ENCODE measurements at places on chromosomes 2 and 18. TPM values are rescaled to one million over a fixed set of nuclear protein-coding genes. Genes with fewer than 3 reads are reported as not detected.

GRCh38 chr2:39470580-39470979 lies 33.5 kb upstream of the MAP4K3 start:
- no peak overlapping the region for H3K27ac ChIP-seq
- DNase-seq = no peak
- H3K36me3 ChIP-seq = peaks cover 2% of the 10 kb centered on the region
- H3K27me3 ChIP-seq = no peaks in the 10 kb centered on the region

DNA sequence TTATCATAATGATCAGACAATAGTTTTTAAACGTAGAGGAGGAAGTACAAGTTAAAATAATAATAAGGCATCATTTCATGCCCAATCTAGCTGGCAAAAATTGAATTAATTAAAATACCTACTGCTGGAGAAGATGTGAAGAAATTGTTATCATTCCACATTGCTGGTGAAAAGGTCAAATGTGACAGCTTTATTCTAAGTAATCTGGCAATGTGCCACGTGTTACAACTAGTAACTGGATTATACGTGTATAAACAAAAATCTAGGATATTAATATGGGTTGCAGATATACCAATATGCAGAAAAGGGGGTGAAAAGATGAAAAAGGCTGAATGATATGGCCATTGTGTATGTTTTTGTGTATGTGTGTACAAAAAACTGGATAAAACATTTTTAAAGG lies 32.4 kb downstream of the SMAD2 start:
- H3K36me3 ChIP-seq = peaks cover 17% of the 10 kb centered on the region
- no peaks in the 10 kb centered on the region for H3K27me3 ChIP-seq
- H3K4me3 ChIP-seq = no peak overlapping the region
- peaks cover 63% of the 10 kb centered on the region for H3K4me1 ChIP-seq
- DNase-seq = no peak
- peak overlapping the region; percentile 59 for H3K27ac ChIP-seq

DNA sequence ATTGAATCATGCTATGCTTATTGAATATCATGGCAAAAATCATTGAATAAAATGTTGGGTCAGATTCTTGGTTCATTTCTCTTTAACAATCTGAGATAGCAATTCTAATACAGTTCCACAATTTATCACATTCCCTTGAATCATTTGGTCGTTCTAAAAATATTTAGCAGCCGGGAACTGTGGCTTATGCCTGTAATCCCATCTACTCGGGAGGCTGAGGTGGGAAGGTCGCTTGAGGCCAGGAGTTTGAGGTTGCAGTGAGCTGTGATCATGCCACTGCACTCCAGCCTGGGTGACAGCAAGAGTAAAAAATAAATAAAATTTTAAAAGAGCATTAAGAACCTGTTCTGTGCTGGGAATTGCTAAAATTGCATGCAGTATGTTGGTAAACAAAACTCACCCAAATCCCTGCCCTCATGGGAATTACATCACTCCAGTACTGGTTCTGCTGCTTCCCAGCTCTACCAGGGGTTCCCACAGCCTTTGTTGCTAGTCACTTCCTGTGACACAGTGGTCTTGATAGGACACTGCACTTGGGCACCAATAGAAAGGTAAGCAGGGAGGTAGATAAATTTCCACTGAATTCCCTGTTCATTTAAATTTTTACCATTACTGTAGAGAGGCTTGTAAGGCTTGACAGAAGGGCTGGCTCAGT lies 200.4 kb downstream of the CTNNA2 start:
- H3K27me3 ChIP-seq = no peaks in the 10 kb centered on the region
- H3K27ac ChIP-seq = no peak overlapping the region
- DNase-seq = no peak
- H3K4me1 ChIP-seq = no peaks in the 10 kb centered on the region
- H3K4me3 ChIP-seq = no peak overlapping the region

DNA sequence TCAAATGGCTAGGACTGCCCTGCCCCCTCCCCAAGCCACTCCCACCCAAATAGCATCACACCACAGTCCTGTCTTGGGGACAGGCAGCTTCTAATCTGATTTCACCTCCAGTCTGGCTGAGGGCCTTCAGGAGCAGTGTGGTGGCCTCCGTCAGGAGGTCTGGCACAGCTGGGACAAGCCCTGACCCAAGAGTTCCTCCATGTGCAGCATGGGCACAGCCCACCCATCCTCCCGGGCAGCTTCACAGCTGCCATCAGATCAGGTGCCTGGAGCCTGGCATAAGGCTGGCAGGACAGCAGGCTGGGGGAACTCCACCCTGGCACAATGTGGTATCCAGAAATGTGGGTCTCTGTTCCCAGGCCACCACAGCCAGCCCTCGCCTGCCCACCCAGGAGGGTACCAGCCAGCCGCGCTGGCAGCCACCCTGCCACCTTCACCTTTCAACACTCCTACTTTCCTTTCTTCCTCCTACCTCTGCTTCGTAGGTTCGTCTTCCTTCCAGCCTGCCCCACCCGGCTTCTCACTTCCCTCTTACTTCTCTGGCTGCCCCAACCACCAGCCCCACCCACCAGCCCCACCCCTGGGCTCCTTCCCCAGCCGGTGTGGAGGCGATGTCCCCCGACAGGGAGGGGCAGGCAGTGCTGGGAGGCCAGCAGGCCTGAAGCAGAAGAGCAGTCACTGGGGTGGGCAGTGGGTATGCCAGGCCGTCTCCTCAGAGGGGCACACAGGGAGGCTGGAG lies at the start of gene CAPG:
CAPG (minus strand) TSS at position 522 of the 739 bp plus-strand sequence. CDS start 8,221 bp downstream, outside the sequence.
- peaks cover 2% of the 10 kb centered on the region for H3K36me3 ChIP-seq
- DNase-seq = no peak
- H3K27ac ChIP-seq = peak within 1 kb of the TSS; percentile 91
- peak within 1 kb of the TSS; percentile 94 for H3K4me3 ChIP-seq
- peaks cover 43% of the 10 kb centered on the region for H3K4me1 ChIP-seq

GRCh38 chr2:204840504-204840903 lies 295.2 kb downstream of the PARD3B start:
- no peak overlapping the region for H3K4me3 ChIP-seq
- H3K27me3 ChIP-seq = peaks cover 4% of the 10 kb centered on the region
- H3K36me3 ChIP-seq = no peaks in the 10 kb centered on the region

DNA sequence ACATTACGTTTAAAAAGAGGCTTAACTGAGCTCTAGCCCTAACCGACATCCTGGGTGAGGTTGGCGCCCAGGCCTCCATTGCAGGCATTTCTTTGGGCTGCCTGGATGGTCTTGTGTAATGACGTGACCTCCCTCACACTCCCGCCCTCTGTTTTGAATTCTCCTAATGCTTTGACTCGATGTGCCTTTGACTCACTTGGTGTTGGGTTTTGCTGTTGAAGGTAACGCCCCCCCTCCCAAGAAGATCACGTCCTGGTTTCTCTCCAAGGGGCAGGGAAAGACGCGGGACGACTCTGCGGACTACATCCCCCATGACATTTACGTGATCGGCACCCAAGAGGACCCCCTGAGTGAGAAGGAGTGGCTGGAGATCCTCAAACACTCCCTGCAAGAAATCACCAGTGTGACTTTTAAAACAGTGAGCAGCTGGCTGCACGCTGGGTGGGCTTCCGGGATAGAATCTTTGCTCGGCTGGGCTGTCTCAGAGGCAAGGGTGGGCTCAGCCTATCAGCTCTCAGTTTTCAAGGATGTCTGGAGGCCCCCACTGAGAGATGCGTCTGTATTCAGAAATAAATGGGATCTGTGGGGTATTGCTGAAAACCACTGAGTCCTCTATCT lies 87.9 kb upstream of the ATG16L1 start:
- H3K36me3 ChIP-seq = peaks cover 2% of the 10 kb centered on the region
- H3K4me3 ChIP-seq = no peak overlapping the region
- no peaks in the 10 kb centered on the region for H3K27me3 ChIP-seq
- H3K4me1 ChIP-seq = peaks cover 13% of the 10 kb centered on the region
- H3K27ac ChIP-seq = no peak overlapping the region
- no peak for DNase-seq

DNA sequence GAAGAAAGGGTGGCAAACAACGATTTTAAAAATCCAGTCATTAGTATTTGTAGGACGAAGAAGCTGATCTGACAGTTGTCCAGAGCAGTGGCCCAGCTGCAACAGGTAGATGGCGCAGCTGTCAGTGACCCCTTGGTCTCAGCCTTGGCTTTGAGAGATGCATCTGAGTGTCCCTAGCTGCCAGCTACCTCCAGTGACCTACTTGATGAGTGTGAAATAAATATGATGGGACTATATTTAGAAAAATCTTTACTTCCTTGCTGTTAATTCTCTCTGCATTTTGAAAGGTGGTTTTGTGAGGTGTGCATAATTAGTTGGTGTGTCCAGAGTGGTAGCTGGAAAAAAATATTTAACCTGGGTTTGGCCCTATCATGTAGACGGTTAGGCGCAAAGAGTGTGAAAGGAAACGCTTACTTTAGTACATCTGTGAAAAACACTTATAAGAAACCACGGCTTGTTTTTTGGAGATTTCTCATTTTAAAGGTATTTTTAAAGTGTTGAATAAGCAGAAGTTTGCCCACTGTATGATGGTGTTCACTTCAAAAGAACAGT lies 963 bp downstream of the INPP1 start:
- peak overlapping the region; percentile 88 for H3K27ac ChIP-seq
- H3K4me3 ChIP-seq = peak overlapping the region; percentile 90
- H3K27me3 ChIP-seq = no peaks in the 10 kb centered on the region
- no peak for DNase-seq
- peaks cover 11% of the 10 kb centered on the region for H3K4me1 ChIP-seq

DNA sequence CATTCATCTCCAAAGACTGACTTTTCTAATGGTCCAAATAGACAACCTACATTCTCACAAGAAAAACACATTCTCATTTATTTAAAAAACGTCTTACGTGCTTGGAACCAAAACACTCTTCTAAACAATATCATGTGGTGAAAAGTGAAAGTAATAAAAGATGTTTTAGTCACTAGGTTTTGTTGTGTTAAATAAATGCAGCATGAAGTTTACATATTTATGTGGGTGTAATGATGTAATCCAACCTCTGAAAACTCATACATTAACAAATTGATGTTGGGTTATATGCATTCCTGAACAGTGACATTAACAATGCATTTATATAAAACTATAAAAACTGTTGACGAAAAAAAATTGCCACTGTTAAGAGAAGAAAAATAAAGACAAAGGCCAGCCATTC lies 55.1 kb upstream of the ACVR2A start:
- no peaks in the 10 kb centered on the region for H3K36me3 ChIP-seq
- no peaks in the 10 kb centered on the region for H3K4me1 ChIP-seq
- H3K27ac ChIP-seq = no peak overlapping the region
- no peak for DNase-seq

DNA sequence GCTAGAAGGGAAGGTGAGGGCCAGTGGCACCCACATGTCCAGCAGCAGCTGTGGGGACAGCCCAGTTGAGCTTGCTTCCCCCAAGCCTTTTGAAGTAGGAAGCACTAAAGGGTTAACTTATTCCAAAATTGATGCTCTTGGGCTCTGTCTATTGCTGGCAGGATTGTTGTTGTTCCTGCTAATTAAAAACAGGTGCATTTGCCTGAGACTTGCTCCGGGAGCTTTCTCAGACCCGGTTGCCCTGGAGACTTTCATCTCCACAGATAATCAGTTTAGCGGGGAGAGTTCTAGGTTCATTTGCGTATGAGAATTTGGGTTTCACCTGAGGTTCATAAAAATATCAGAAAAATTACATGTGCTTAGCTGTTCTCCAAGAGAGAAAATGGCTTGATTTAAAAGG lies 277.3 kb downstream of the LRATD1 start:
- DNase-seq = no peak
- H3K27me3 ChIP-seq = peaks cover 16% of the 10 kb centered on the region
- peaks cover 3% of the 10 kb centered on the region for H3K4me1 ChIP-seq

- no peak overlapping the region for H3K27ac ChIP-seq
- H3K36me3 ChIP-seq = no peaks in the 10 kb centered on the region
- H3K4me1 ChIP-seq = no peaks in the 10 kb centered on the region
- peaks cover 4% of the 10 kb centered on the region for H3K27me3 ChIP-seq
- H3K4me3 ChIP-seq = no peak overlapping the region
- DNase-seq = no peak
These were observed 57.6 kb downstream of the EVA1A start for GRCh38 chr2:75503048-75503607.

DNA sequence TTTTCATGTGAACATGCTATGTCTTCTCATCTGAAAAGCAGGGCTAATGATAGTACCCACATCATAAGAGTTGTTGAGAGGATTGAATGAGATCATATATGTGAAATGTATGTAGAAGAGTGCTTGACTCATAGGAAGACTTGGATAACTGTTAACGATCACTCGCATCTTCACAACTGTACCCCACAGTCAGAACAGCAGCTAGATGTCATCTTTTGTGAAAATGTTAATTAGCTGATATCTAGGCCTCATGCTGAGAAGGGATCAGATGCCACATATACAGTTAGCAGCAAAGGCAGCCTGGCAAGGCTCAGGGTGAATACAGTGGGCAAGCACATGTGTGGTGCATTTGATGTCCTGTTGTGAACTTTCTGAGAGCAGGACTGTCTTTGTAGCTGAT lies 24.2 kb downstream of the MAP3K20 start:
- no peak overlapping the region for H3K27ac ChIP-seq
- H3K4me3 ChIP-seq = no peak overlapping the region
- DNase-seq = no peak
- peaks cover 4% of the 10 kb centered on the region for H3K36me3 ChIP-seq
- H3K27me3 ChIP-seq = peaks cover 5% of the 10 kb centered on the region
- H3K4me1 ChIP-seq = peaks cover 14% of the 10 kb centered on the region

- H3K4me3 ChIP-seq = no peak overlapping the region
- H3K27ac ChIP-seq = no peak overlapping the region
- no peaks in the 10 kb centered on the region for H3K4me1 ChIP-seq
- H3K27me3 ChIP-seq = peaks cover 12% of the 10 kb centered on the region
- no peak for DNase-seq
These were observed 29.9 kb upstream of the ZNF512 start for GRCh38 chr2:27552941-27553340.

DNA sequence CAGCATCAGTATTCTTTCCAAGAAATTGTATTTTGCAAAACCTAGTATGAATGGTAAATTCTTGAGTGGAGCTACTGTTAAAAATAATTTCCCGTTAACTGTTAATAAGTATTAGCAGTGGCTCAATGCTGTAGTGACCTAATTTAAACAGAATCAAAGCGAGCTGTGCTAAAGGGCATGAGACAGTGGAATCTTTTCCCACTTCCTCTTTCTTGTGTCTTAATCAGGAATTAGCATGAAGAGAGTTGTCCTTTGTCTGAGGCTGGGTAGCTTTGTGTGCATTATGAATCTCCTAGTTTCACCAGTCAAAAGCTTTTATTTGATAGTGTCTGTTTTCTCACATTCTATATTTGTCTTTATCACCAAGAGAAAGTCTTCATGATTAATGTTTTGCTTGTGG lies 298.8 kb upstream of the GCFC2 start:
- no peak for DNase-seq
- H3K27ac ChIP-seq = no peak overlapping the region
- no peak overlapping the region for H3K4me3 ChIP-seq
- H3K36me3 ChIP-seq = no peaks in the 10 kb centered on the region
- no peaks in the 10 kb centered on the region for H3K4me1 ChIP-seq

Gene PIEZO2
- not detected for total RNA-seq

Gene DNAJC5G
- total RNA-seq = not detected
